Activated CD4-positive, alpha-beta T cell treated with anti-CD3 and anti-CD28 coated beads, Interleukin-2, Interleukin-6, amounts not matched to agents 100 ng/mL and 50 ng/mL, durations not matched to agents 16 hours and 8 hours (primary cell): ENCODE measurements at places on chromosomes 12 and 14.

DNA sequence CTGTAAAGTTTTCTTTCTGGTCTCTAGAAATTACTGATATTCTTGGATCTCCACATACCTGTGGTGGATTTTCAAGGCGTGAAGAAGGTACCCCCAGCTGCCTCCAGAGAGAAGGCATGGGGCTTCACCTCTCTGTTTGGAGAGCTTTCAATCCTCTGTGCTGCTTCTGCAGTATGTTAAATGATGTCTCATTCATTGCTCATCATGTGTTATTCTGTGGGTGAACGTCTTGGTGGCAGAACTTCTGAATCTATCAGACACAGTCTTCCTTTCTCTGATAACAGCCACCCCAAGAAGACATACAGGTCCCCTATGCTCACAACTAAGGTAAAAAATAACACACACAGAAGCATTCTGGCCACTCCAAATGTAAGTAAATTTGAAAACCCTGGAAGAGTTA, 221.3 kb upstream of the TMEM260 start:
- no peak for DNase-seq

- DNase-seq, result no peak
Measured at GRCh38 chr14:68860771-68861170, 67.9 kb upstream of the ZFP36L1 start.

DNA sequence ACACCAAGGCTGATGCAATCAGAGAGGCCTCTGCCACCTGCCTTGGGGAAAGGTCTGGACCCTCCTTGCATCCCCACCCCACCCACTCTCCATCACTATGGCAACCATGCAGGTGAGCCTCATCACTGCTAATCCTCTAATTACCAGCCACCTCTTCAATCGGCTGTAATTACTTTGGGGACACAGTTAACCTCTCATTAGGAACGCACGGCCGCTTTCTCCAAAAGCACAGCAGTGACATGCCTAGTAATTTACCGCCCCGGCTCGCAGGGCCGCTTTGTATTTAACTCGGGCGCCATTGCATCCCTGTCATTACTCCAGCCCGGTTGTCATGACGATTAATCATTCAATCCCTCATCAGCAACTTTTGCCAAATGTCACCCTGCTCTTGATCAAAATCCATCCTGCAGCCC, 36.3 kb upstream of the FAM222A start:
- no peak for DNase-seq

DNA sequence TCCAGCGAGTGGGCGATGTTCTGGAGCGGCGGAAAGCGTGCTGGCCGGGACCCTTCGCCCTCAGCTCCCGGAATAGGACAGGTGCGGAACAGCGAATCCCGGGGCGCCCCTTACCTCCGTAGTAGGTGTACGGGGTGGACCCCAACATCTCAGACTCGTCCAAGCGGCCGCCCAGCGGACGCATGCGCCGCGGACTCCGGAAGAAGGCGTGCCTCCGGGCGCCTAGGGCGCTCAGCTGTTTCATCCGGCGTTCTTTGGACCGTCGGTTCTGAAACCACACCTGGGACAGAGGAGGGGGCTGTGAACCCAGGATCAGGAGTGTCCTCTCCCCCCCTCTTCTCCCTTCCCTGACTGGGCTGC, 4.5 kb downstream of the LHX5 start:
- no peak for DNase-seq

DNA sequence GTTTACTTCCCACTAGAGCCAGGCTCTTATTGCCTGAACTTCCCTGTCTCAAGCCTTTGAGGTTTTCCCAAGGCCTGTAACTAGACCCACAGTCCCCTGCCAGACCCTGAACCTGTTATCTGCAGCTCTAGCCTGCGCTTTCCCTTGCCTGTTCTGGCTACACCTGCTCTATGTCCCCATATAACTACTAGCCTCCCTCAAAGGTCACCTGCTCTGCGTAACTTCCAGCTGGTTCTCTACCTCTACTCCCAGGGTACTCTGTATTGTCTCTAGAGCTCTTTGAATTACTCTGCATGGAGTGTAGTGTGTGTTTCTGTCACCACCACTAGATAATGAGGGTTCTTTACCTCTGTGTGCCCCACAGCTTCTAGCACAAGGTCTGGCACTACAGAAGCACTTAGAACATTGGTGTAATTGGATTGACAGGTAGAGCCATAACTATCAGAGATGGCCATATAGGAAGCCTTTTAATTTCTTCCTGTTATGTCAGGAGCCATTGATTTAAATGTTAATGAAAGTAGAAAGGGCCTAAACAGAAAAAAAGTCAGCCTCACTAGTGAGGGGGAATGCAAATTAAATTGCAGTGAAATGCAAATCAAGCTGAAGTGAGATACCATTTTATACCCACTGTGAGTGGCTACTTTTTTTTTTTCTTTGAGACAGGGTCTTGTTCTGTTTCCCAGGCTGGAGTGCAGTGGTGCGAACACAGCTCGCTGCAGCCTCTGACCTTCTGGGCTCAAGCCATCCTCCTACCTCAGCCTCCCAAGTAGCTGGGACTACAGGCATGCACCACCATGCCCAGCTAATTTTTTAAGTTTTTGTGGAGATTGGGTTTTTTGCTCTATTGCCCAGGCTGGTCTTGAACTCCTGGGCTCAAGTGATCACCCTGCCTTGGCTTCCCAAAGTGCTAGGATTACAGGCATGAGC, 47.8 kb downstream of the EID3 start:
- no peak for DNase-seq

DNA sequence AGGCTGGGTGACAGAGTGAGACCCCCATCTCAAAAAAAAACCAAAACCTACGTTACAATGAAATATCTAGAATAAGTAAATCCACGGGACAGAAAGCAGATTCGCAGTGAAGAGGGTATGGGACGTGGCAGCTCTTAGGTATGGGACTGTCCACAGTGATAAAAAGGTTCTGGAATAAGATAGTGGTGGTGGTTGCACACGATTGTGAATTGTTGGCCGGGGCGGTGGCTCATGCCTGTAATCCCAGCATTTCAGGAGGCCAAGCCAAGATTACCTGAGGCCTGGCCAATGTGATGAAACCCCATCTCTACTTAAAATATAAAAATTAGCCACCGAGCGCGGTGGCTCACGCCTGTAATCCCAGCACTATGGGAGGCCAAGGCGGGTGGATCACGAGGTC, 76.3 kb downstream of the KDM2B start:
- no peak for DNase-seq

GRCh38 chr12:124032265-124032886, 59.4 kb downstream of the ZNF664 start:
- DNase-seq, result peak; percentile 39

GRCh38 chr14:76916040-76916715, 90.0 kb downstream of the LRRC74A start:
- DNase-seq, result no peak

GRCh38 chr12:55676707-55677106, 31.0 kb downstream of the ITGA7 start:
- no peak for DNase-seq

DNA sequence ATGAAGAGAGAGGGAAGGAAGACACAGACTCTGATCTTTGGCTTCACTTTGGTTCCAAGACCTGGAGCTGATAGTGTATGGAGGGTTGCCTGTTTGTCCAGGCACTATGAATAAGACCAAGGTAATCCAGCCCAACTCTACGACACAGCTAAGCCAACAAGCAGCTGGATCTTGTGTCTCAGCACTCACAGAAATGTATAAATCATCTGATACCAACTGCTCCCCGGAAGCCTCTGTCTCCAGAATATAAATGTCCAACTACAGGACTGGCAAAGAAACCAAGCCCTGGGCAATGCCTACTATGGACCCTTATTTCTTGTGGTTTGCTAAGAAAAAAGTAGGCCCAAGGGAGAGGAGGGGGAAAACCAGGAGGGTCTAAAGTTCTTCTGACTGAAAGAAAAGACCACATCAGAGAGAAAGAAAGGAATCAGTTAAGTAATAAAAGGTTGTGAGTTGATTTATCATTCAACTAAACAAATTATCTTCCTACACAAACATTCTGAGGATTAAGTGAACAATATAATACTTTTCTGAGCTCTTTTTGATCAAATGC, 204.0 kb downstream of the DAD1 start:
- no peak for DNase-seq

DNA sequence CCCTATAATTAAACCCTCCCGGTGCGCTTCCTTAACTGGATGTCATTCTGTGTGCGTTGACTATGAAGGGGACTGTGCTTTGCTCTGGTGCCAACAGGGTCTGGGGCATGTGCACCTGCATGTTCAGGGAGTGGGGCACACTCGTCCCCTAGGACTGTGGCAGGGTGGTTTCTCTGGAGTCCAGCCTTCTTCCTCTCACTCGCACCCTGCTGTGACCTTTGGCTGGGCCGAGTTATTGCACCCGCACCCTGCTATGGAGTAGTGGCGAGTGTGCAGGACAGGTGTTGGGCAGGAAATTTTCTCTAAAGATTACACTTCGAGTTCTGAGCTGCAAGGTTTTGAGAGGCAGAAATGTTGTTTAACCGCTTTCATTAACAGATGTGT, 138.9 kb downstream of the PLXNC1 start:
- DNase-seq, result no peak

DNA sequence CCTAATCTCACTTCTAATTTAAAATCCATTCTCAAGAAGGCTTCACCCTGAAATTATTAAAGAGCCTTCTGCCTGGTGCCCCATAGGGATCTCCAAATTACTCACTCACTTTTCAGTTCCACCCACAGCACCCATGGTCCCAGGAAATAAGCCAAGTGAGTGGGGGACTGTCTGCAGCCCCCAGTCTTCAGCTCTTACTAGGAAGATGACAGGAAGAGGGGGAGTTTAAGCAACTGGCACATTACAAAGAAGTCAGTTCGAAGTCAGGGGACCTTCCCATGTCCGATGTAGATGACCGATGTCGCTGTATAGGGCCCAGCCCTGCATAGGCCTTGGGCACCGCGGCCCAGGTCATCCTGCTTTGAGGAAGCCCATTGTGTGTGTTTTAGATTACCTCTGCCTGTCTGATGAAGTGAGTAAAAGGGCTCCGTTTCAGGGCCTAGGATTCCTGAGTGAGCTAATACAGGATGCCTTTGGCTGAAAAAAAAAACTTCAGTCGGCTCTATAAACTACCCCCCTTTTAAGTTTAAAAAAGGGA, 1.9 kb downstream of the ACTN1 start:
- DNase-seq, result peak; percentile 47

DNA sequence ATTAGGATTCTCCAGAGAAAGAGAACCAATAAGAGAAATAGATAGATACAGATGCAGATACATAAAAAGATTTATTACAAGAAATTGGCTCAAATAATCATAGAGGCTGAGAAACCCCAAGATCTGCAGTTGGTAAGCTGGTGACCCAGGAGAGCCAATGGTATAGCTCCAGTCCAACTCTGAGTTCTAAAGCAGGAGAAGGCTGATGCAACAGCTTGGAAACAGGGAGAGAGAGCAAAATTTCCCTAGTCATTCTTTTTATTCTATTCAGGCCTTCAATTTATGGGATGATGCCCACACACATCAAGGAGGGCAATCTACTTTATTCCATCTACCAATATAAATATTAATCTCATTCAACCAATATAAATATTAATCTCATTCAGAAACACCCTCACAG, 218.2 kb downstream of the PRKD1 start:
- no peak for DNase-seq

- no peak for DNase-seq
Measured at GRCh38 chr14:68877993-68878575, 85.2 kb upstream of the ZFP36L1 start.

- DNase-seq, result peak; percentile 38
Measured at GRCh38 chr12:40325349-40325960, 100.7 kb downstream of the LRRK2 start.

- no peak for DNase-seq
Measured at GRCh38 chr12:95439461-95440230, 34.3 kb upstream of the METAP2 start.

GRCh38 chr14:90560991-90561390, 164.2 kb downstream of the CALM1 start:
- no peak for DNase-seq

DNA sequence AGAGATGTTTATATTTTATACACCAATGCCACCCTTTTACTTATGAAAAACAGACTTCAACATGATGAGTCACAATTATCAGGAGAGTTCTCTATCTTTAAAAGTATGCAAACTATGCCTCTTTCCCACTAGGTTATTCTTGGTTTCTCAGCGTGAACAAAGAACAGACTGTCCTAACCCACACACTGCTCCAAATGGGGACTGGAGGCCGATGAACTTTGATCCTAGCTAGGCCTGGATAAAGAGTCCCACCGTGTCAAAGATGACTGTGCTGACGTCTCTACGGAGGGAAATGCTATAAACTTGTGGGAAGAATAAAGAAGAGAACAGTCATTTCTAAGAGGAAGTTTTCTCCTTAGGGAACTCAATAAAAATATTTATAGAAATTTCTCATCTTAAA, 160.1 kb downstream of the EPS8 start:
- DNase-seq, result no peak

- no peak for DNase-seq
Measured at GRCh38 chr12:49527361-49528130, 11.3 kb upstream of the KCNH3 start.

DNA sequence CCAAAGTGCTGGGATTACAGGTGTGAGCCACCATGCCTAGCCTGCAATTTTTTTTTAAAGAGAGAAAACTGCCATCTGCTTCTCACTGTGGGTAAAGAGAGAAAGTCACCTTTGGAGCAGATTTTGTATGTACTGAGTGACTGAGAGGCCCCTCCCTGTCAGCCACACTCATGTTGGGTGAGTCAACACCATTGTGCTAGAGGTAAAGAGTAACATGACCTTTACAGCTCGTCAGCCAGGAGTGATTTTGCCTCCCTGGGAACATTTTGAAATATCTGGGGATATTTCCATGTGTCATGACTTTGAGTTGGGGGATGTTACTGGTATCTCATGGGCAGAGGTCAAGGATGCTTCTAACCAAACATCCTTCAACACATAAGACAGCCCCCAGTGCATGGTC, 115.2 kb downstream of the KSR2 start:
- no peak for DNase-seq

- DNase-seq, result no peak
Measured at GRCh38 chr12:102535306-102535705, 54.9 kb upstream of the IGF1 start.

DNA sequence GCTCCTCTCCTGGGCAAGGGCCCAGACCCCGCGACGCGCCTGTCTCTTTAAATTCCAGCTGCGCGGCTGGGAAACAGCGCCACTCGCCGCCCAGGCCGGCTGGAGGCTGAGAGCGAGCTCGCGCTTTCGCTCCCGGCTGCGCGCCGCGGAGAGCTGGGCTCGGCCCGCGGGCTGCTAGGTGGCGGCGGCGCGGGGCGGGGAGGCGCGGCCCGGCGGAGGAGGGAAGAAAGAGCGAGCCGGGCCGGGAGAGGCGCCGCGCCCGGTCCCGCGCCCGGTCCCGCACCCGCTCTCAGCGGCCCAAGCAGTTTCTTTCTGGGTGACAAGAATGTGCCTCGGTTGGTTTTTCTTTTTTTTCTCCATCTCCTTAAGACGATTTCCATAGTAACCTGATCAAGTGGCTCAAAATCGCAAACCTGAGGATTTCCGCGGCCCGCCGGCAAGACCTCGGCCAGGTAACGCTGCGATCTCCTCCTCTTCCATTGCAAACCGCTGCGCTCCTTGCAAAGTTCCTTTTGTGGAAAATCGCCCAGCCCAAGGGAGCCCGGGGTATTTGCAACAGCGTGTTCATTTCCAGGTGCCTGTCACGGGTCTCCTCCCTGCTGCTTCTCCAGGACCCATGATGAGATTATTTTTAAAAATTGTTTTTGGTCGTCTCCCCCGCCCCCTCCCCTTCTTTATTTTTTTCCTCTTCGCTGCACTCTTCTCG, 259.5 kb upstream of the E2F7 start:
- DNase-seq, result peak; percentile 64
